Dermis blood vessel endothelial cell (primary cell): ENCODE measurements at places on chromosomes 3 and 15. TPM values are rescaled to one million over a fixed set of nuclear protein-coding genes. Genes with fewer than 3 reads are reported as not detected.

DNA sequence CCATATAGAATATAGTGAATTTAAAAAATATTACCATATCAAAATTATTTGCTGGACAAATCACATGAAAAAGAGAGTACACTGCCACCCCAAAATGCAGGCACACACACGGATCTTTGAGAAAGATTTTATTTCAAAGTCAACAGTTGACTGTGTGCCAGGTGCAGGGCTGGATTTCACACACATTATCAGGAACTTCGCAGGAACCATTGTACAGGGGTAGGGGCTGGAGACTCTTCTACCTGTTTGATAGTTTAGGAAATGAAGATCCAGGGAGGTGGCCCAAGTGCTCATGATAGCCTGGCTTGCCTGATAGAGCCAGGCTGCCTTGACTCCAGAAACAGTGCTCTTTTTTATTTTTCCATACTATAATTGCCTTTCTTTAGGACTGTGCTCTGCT, 54.2 kb downstream of the IL1RAP start:
- no peak for DNase-seq

DNA sequence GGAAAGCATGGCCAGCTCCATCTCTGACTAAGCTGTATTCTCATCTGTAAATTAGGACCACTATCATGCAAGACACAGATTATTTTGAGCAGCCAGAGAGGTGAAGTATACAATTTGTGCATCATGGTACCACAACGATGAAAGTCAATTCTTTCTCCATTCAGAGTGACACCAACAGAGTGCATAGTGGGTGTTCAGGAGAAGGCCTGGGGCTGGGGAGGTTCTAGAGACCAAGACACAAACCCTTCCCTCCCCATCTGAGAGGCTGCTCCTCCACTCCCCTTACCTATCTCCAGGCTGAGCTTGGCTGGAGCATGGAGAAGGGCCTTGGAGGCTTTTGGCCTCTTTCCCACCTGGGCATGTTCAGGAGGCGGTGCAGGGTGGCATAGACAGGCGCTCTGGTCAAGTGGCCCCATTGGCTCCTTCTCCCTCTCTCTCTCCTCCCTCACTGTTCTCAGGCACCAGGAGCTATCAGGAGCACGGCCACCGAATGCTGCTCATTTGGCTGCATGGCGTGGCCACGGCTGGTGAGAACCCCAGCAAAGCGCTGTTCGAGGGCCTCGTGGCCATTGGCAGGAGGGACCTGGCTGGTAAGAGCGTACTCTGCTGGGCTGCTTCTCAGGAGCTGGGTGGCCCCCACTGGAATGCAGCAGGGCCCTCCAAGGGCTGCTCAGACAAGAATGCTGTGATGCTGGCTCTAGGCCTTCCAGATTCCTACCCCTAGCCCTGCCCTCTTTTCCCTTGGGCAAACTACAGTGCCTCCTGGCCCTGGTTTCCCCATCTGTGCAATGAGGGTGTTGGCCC, 37.9 kb downstream of the ANKDD1A start:
- no peak for DNase-seq

- peak; percentile 21 for DNase-seq
Observed at GRCh38 chr15:80636675-80637074, 58.4 kb upstream of the ABHD17C start.

DNA sequence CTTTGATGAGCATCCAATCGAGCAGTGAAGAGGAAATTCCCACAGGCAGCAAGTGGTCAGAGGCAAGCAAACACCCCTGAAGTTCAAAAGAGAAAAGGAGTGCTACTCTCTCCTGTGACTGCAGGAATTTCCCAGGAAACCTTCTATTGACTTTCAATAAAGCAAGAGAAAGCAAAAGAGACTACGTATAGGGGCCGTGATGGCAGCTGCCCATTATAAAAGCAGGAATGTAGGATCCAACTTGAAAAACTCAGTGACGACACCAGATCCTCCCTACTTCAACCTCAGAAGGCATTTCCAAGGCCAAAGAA, 53.1 kb upstream of the IP6K2 start:
- DNase-seq: no peak

- DNase-seq: peak; percentile 25
Observed at GRCh38 chr15:55937040-55937439, 56.4 kb downstream of the NEDD4 start.

DNA sequence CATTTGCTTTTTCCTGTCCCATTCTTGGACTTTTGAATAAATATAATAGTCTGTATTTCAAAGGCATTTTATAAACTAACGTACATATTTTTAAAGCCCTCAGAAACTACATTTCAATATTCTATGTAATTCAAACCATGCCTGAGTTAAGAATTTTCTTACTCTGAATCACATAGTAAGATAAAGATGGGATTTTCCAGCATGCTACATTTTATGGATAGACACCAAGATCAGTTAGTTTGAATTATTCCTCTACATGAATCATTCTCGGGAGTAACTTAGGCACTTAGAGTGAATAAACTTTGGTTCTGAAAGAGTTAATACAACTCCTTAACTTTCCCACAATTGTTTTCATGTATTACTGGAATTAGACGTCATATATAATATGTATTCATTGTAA, 713.3 kb upstream of the CBLB start:
- DNase-seq: no peak

DNA sequence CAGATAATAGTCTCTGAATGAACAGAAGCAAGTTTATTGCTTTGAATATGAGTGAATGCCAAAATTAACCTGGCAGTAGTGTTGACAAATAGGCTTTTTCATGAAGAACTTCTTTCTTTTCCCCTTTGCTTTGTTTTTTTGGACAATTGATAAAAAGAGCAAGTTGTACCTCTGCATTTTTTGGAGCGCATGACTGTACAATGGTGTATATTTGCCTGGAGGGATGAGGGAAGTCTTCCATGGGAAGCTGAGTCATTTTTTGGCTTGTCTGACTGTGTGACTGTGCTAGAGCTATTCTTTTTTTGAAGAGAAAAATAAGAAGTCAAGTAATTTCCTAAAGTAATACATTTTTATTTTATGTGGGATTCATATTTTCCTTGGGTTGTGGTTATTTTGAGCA, 186.9 kb downstream of the KLHL25 start:
- peak; percentile 93 for DNase-seq

Gene KLF13
- total RNA-seq: 35.2 and 41.8 TPM in 2 replicates

Gene RAB6B
- total RNA-seq: 1.9 TPM in 2 replicates

Gene SEMA3G
- 30.5 and 30.9 TPM in 2 replicates for total RNA-seq

Gene SLITRK3
- not detected in 2 replicates for total RNA-seq
